Sciatic nerve (tissue), 2 donors: ENCODE measurements at places on chromosomes 2 and 18.

DNA sequence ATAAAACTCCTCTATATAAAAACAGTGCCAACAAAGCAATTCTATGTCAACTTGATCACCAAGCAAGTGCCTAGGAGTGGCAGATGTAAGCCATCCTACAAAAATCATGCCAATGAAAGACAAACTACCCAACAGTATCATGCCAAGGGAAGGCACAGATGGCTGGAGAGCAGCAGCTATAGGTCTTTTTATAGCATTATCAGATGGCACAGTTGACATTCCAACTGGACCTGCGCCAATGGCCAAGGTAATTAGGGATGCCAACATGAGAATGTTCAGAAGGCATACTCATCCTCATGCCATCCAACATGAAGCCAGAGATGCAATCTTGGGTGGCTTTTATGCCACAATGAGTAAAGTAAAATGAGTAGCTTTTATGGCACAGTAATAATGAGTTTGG lies 237.3 kb downstream of the OTX1 start:
- no peak for DNase-seq

DNA sequence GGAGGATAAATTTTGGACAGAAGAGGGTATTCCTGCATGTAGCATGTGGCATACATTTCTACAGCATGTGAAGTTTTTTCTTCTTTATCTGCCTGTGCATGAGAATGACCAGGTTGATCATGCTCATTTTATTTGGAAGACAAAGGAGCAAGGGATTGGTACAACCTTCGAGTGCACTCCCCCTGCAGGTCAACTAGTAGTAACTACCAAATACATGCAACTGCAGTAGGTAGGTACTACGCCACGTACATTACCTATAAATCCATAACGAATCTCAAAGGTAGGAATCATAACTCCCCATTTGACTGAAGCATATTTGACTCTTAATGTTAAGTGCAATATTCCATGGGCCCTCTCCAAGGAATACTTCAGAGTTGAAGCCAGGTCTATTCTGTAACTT lies 763.9 kb downstream of the TSN start:
- no peak for DNase-seq

- DNase-seq = no peak
Measured at GRCh38 chr2:28516430-28516829, 20.6 kb downstream of the PLB1 start.

DNA sequence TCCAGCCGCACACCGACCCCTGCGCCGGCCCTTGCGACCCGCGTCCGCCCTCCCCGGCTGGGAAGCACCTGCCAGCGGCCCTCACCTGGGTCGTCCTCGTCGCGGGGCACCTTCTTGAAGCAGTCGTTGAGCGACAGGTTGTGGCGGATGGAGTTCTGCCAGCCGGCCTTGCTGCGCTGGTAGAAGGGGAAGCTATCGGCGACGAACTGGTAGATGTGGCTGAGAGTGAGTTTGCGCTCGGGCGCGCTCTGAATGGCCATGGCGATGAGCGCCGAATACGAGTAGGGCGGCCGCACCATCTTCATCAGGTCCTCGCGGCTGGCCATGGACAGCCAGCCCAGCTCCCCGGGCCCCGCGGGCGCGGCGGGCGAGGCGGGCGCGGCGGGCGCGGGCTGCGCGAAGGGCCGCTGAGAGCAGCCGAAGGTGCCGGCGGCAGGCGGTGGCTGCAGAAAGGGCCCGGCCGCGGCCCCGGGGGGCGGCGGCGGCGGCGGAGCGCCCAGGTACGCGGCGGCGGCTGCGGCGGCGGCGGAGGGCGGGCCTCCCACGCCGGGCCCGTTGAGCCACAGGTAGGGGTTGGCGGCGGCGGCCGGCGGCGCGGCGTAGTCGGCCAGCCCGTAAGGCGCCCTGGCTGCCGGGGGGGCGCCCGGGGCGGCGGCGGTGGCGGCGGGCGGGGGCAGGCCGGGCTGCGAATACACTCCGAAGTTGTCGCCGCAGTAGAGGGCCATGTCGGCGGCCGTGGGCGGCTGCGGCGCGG lies 505 bp downstream of the FOXI3 start:
- no peak for DNase-seq

DNA sequence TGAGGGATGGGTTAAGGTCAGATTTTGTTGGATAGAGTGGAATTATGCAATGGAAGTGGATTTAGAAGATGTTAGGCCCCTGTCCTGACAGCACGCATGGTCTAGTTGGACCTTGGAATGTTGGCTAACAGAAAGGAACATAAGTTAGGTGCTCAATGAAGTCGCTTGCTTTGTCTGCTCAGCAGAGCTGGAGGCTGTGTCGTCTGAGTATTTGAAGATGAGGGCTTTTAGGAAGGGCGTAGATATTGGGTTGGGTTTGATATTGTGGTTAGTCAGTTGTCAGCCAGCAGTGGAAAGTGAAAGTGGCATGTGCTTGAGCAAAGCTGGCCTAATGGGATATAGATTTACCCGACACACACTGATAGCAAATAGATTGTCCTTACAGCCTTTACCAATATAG lies 239.3 kb downstream of the PRKCE start:
- no peak for DNase-seq

- DNase-seq = no peak
Measured at GRCh38 chr2:36789181-36789804, 92.8 kb downstream of the VIT start.

DNA sequence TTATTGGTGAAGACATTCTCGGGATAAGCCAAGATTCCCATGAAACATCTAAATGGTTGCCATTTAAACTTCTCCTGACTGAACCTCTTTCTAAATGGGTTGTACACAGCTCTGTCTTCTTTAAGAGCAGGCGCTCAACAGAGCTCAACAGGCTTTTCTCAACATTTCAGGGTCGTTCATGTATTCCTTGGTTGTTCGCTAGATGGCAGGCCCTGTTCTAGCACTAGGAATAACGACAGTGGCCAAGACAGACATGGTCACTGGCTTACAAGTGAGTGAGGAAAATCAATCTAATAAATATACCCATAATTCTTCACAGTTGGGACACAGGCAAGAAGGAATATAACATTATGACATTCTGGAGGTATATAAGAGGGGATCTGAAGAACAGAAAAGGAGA lies 154.5 kb downstream of the SMAD2 start:
- no peak for DNase-seq

GRCh38 chr2:223692191-223692947 lies 90.2 kb upstream of the SCG2 start:
- DNase-seq = peak; percentile 60

DNA sequence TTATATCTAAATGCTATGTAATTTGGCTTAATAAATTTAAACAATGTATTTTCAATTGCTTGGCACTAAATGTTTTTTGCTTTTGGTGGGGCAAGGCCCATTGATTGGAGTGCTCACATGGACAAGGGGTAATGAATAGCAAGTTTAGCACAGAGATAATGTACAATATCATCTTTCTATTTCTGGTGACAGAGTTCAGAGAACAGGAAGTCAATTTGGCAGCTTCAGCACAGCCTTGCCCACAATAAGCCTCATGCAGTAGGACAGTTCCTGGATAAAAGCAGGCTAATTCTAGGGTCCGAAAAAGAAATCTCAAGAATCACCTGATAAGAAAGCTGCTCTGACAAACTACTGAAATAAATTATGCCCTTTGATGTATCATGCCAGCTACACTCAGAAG lies 443.9 kb upstream of the FSHR start:
- DNase-seq = no peak

DNA sequence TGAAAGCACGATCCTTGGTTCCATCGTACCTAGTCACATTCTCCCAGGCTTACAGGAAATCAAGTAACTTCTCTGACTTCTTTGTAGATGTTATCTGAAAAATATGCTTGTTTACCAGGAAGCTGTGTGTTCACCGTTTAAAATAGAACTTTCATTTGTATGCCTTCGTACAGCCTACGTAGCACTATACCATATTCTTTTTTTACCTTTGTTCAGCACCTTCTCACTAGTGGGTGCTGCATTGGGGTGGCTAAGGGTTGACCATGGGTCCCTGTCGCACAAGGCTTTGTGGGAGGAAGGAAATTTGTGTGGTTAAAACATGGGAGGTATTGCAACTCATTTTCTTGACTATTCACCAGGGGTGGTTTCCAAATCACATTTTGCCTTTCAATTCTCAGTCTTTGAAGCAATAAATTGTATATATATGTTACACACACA lies 16.6 kb downstream of the MALT1 start:
- no peak for DNase-seq

GRCh38 chr2:172943539-172943938 lies 132.1 kb upstream of the MAP3K20 start:
- DNase-seq = no peak

DNA sequence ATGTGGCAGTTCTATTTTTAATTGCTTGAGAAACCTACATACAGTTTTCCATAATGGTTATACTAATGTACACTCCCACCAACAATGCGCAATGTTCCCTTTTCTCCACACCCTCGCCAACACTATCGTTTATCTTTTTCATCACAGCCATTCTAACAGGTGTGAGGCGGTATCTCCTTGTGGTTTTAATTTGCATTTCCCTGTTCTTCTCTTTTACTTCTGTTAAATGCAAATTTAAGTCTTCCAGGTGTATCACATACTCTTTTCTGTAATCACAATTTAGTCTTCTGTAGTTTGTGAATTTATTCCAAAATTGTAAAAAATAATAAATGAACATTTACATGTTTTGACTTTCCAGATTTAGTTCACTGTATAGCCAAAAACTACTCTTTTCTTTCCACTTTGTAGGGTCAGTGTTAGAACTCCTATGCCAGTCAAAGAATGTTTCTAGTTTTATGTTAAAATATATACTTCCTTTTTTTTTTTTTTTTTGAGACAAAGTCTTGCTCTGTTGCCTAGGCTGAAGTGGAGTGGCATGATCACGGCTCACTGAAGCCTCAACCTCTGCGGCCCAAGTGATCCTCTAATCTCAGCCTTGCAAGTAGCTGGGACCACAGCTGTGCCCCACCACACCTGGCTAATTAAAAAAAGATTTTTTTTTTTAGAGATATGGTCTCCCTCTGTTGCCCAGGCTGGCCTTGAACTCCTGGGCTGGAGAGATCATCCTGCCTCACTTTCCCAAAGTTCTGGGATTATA lies 15.4 kb upstream of the ACYP2 start:
- no peak for DNase-seq

GRCh38 chr2:17626986-17627385 lies 86.5 kb downstream of the VSNL1 start:
- no peak for DNase-seq

- DNase-seq = no peak
Measured at GRCh38 chr18:62500966-62501591, 21.7 kb upstream of the ZCCHC2 start.

- no peak for DNase-seq
Measured at GRCh38 chr2:28702415-28702861, 49.2 kb upstream of the PPP1CB start.

DNA sequence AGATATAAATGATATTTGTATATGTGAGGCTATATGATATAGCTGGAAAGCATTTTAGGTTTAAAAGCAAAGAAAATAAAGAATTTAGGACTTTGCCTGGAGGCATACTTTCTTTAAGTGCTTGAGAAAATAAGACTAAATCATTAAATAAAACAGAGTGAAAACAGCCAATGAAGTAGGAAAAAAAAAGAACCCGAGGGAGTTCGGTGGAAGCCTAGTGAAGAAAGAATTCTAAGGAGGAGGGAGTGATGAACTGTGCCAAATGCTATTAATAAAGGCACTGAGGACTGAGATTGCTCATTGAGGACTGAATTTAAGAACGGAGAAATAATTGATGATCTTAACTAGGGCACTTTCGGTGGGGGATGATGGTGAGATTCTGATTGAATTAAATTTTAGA lies 573.5 kb downstream of the DSC3 start:
- DNase-seq = no peak

DNA sequence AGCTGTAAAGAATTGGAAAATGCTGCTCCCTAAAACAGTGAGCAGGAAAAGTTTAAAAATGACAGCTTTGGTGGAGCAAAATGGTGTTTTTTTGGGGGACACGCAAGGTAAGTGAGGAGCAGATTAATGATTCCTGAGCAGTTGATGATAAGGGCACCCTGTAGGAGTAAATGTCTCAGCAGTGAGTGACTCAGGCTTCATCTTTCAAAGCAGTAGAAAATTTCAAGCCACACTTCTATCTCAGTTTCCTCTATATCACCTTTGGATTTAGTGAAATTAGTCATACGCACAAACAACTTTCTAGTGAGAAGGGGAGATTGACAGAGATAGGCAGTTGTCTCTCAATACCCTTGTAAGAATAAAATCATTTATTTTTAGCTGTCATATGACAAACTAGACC lies 709.0 kb upstream of the FAM98A start:
- DNase-seq = no peak
